Activated gamma-delta T cell treated with Interleukin-2 at 50 U/mL for 16 hours (primary cell): ENCODE measurements at places on chromosomes 2 and 18.
A peak's percentile ranks its signal among the peaks of the same experiment; 100 is the strongest.

DNA sequence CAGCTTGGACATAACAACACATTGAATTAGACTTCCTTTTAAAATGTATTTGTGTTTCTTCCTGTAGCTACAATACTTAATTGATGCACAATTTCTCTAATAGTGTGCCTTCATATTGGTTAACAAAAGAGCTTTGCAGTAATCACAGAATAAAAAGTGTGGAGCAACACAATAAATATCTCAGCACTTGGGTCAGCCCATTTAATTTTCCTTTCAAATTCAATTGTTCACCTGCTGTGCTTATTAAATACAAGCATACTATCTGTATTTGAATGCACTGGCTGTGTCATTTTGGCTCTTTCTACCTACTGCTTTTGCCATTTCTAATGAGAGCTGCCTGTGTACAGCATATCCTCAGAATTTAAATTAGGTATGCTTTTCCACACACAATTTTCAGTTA lies 1641.3 kb upstream of the SLC39A10 start:
- no peak for DNase-seq

- no peak for DNase-seq
Measured at GRCh38 chr18:46622451-46622850, 34.6 kb downstream of the LOXHD1 start.

GRCh38 chr2:64522843-64523428 lies 1.2 kb upstream of the AFTPH start:
- DNase-seq: peak; percentile 71

GRCh38 chr2:19435815-19436214 lies 77.4 kb upstream of the OSR1 start:
- DNase-seq: no peak

- DNase-seq: no peak
Measured at GRCh38 chr18:37657493-37657892, 91.9 kb upstream of the CELF4 start.

DNA sequence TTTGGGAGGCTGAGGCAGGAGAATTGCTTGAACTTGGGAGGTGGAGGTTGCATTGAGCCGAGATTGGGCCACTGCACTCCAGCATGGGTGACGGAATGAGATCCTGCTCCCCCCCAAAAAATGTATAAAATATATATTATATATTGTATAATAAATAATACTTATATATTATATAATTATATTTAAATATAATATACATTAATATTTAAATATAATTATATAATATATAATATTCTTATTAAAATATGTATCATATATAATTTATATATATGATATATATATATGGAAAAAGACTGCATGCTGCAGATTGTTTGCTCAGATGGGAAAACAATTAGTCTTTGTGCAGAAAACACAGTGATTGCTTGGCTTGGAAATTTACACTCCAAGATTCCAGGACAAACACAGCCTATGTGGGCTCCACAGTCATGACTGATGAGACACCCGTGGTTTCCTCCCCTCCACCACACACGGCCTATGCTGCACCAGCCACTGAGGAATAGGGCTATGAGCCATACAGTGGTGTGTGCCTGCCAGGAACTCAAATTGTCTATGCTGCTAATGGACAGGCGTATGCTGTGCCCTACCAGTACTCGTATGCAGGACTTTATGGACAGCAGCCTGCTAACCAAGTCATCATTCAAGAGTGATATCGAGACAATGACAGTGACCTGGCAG lies 30.0 kb downstream of the PMAIP1 start:
- no peak for DNase-seq

DNA sequence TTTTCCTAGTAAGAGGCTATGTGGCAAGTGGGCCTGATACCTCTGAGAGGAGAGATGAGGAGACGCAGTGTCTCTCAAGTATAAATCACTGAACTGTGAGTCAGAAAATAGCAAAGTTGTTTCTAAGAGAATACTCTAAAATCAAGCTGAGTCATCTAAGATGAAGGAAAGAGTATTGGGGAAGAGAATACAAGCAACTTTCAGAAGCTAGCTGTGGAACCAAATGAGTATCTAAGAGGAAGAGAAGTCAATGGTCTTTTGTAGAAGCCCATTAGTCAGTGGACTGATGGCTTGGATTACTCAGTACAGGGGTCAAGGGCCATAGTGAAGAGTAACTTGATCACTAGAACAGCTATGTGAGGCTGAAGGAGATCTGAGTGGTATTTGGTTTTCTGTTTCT lies 2.7 kb upstream of the DCC start:
- no peak for DNase-seq

GRCh38 chr2:190718652-190719526 lies 70.0 kb downstream of the NAB1 start:
- DNase-seq: no peak

DNA sequence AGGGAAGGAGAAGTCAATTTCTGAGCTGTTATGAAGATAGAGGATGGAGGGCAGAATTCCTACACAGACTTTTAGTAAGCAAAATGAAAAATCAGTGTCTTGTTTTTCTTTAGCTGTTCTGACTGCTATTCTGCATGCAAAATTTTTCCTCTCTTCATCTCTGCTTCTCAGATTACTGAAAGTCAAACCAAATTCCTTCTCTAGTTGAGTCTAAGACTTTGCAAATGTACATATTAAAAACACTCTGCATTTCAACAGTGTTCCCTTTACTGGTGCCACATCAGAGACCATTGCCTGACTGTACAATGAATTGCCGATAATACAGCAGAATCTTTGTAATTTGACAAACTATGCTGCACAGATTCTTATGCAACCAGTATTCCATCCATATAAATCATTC lies 198.8 kb downstream of the EXOC6B start:
- no peak for DNase-seq

DNA sequence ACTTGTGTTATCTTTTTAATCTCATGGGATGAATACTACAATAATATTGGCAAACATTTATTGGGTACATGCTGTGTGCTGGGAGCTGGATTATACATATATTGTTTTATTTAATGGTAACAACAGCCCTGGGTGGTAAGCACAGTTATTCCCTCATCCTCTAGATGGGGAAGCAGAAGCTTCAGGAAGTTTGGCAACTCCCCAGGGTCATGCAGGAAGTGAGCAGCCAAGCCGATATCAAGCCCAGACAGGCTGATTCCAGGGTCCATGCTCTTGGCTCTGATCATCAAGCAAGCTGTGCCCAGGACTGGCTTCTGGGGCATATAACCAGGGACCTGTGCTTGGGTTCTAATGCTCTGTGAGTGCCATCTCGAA lies 155.8 kb downstream of the ZNF516 start:
- DNase-seq: no peak

GRCh38 chr2:5693287-5694201 lies 1.4 kb downstream of the SOX11 start:
- DNase-seq: no peak

DNA sequence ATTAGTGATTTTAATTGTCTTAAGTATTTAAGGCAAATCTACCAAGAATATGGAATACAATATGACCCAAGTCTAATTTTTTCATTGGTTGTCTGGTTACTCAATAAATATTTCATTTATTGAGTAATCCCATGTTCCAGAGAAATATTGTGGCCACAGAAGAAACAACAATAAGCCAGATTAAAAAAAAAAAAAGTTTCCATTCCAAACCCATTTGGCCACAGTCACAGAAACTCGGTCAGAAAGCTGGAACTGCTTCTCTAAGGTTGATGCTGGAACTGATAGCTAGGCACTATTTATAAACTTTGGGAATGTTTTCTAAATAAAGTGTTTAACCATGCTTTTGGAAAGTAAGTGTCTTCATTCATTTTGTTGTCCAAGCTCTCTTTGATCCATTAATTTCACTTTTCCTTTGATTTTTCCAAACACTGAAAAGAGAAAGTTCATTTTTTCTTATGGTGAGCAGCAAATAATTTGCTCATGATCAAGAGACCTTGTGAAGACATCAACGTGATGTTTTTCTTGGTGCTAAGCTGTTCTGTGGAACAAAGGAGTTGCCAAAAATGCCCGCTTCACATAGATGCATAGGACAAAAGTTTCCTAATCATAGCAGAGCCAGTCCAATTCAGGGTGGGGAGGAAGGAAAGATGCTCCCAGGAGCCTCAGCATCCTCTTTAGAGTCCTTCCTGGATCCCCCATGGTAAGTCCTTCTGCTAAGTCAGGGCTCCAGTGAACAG lies 72.1 kb upstream of the CCBE1 start:
- no peak for DNase-seq

DNA sequence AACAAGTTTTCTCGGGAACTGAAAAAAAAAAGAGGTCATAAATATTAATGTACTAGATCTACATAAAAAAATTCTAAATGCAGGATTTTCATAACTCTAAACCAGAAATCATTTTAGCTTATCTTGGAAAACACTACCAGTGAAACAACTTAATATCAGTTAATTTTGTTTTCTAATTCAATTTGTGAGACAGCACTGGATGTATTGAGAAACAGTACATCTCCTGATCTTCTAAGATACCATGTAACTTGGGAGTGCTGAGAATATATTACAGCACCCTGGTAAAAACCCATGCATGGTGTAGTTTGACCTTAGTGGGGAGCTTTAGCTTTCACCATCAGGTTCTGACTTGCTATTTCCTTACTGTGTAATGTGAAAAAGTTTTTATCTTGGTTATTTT lies 129.6 kb downstream of the NRXN1 start:
- no peak for DNase-seq

GRCh38 chr2:159904127-159904958 lies 106.3 kb upstream of the CD302 start:
- DNase-seq: peak; percentile 77

DNA sequence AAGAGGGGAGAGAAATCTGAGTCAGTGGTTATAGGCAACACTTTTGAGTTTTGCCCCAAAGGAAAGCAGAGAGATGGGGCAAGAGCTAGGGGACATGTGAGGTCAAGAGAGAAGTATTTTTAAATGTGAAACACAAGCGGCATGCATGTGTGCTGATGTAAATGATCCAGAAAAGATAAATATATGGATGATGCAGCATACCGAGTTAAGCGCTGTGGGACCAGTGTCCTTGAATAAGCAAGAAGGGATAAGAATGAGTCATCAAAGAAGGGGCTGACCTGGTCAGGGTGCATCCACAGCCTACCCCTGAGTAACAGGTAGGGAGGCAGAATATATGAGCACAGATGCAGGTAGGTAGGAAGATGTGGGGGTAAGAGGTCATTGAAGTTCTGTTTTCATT lies 180.9 kb downstream of the TRABD2A start:
- DNase-seq: no peak

DNA sequence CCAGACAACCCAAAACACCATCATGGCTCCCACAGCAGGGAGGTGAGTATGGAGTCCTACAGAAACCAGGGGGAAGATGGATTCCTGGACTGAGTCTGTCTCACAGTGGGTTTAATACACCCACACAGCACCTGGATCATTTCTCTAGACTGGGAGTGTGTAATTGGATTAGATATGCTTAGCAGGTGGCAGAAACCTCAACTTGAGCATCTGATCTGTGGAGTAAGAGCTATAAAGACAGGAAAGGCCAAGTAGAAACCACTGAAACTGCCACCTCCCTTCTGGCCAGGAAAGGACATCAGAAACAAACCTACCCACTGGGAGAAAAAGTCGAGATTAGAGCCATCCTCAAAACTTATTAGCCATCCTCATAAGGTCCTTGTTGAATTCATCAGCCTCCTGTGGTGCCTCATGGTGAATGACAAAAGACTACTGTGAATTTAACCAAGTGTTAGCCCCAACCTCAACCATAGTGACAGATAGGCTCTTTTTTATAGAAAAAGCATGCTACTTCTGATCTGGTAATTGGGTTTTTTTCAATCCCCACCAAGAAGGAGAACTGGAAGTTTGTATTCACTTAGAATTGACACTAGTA lies 28.1 kb upstream of the CHST9 start:
- no peak for DNase-seq

DNA sequence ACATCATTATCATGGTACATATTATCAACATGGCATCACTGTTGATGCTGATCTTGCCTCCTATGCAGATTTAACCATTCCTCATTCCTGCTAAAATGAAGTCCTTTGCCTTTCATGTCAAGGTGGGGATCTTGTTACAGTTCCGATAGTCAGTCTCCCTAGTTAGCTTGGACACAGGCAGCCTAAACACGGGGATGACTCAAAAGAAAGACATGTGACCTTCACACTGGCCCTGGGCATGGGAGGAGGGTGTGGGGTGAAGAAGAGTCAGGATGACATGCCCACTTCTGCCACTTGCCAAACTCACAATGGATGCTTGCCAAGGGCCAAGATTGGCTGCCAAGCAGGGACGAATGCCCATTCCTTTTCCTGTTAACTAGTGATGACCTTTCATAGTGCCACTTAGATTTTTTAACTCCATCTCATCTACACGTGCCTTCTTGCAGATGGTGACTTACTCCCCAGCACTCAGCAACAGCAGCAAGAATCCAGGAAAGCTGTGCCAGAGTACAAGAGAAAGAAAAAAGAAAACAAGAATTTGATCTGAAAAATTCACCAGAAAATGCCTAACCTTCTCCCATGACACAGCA lies 13.9 kb upstream of the SLC1A4 start:
- DNase-seq: no peak

- no peak for DNase-seq
Measured at GRCh38 chr2:55268288-55268906, 634 bp downstream of the MTIF2 start.

GRCh38 chr2:152548111-152548875 lies 169.0 kb downstream of the PRPF40A start:
- no peak for DNase-seq

DNA sequence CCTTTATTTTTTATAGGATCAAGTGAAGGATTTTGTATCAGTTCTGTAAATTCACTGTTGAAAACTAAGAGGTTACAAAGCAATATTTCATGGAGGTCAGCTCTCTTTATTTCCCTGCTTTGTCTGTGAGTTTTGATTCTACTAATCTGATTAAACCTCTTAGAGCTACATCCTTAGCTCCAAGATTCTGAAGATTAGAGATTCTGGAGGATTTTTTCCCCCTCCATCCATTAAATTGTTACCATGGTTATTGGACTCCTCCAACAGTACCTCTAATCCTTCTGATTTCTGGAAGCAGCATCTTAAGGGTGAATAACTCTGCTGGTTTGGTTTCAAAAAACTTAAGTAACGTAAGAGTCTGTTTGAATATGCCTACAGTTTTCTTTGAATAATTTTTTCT lies 110.0 kb downstream of the TANC1 start:
- no peak for DNase-seq

- no peak for DNase-seq
Measured at GRCh38 chr2:55856936-55857335, 66.6 kb downstream of the EFEMP1 start.

- no peak for DNase-seq
Measured at GRCh38 chr2:189298481-189298880, 118.9 kb upstream of the COL5A2 start.
